ENCODE measurements at places on chromosomes 1 and 21.

- H3K27me3 ChIP-seq: no peaks in the 10 kb centered on the region
- no peak overlapping the region for H3K4me3 ChIP-seq
- peaks cover 13% of the 10 kb centered on the region for H3K4me1 ChIP-seq
Observed at GRCh38 chr1:232597721-232598120, 32.2 kb downstream of the SIPA1L2 start.

GRCh38 chr1:233940908-233941307, 36.4 kb downstream of the SLC35F3 start:
- H3K27ac ChIP-seq: no peak overlapping the region
- peaks cover 9% of the 10 kb centered on the region for H3K27me3 ChIP-seq
- H3K4me1 ChIP-seq: no peaks in the 10 kb centered on the region
- no peak for DNase-seq
- no peaks in the 10 kb centered on the region for H3K36me3 ChIP-seq

- H3K4me1 ChIP-seq: peaks cover 3% of the 10 kb centered on the region
- H3K27ac ChIP-seq: no peak overlapping the region
- no peaks in the 10 kb centered on the region for H3K36me3 ChIP-seq
- peaks cover 49% of the 10 kb centered on the region for H3K27me3 ChIP-seq
- H3K4me3 ChIP-seq: no peak overlapping the region
- no peak for DNase-seq
Observed at GRCh38 chr1:20615946-20616846, 17.1 kb upstream of the PINK1 start.

DNA sequence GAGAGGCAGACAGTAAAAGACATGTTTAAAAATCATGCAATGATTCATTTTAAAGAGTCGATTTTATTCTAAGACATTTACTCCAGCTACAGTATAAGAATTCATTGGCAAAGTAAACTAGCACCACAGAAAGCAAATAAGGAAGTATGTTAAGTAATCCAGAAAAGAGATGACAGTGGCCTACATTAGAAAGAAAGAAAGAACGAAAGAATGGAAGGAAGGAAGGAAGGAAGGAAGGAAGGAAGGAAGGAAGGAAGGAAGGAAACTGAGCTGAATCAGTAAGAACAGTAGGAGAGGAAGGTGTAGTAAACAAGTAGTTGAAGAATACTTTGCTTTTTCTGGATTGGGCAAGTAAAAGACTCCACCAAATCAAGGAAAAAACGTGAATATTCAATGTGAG, 62.2 kb downstream of the ZZZ3 start:
- H3K4me1 ChIP-seq: peaks cover 20% of the 10 kb centered on the region
- H3K4me3 ChIP-seq: no peak overlapping the region
- H3K27ac ChIP-seq: no peak overlapping the region
- H3K27me3 ChIP-seq: no peaks in the 10 kb centered on the region
- peaks cover 10% of the 10 kb centered on the region for H3K36me3 ChIP-seq

- H3K36me3 ChIP-seq: peaks cover 2% of the 10 kb centered on the region
- DNase-seq: peak; percentile 76
- peak within 1 kb of the TSS; percentile 83 for H3K4me3 ChIP-seq
- H3K27ac ChIP-seq: peak within 1 kb of the TSS; percentile 61
Observed at GRCh38 chr1:39491146-39491921, at the start of gene BMP8A. BMP8A (plus strand) TSS chr1:39491636; CDS start chr1:39491992, 356 bp downstream.

DNA sequence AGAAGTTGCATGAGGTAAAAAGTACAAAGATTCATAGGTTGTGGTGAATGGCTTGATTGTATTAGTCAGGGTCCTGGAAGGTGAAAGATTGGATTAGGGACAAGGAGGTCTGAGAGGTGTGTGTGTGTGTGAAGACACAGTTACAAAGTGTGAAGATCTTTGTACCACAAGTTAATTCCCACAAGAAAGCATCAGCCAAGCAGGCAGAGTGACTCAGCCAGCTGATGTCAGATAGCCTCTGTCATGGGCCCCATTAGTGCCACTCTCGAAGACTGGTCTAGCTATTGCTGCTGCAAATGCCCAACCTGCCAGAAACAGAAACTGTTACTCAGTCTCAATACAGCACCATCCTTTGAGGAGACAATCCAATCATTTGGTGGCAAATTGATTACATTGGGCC, 96.5 kb downstream of the DTL start:
- H3K36me3 ChIP-seq: peaks cover 2% of the 10 kb centered on the region
- peaks cover 2% of the 10 kb centered on the region for H3K4me1 ChIP-seq
- H3K27ac ChIP-seq: no peak overlapping the region
- DNase-seq: no peak
- H3K27me3 ChIP-seq: no peaks in the 10 kb centered on the region

- H3K36me3 ChIP-seq: no peaks in the 10 kb centered on the region
- no peak for DNase-seq
- H3K27me3 ChIP-seq: peaks cover 29% of the 10 kb centered on the region
- H3K4me1 ChIP-seq: no peaks in the 10 kb centered on the region
Observed at GRCh38 chr1:57883642-57883995, 459.8 kb upstream of the DAB1 start.

GRCh38 chr1:96358057-96358456, 363.5 kb upstream of the PTBP2 start:
- no peaks in the 10 kb centered on the region for H3K27me3 ChIP-seq
- H3K4me3 ChIP-seq: no peak overlapping the region
- no peaks in the 10 kb centered on the region for H3K36me3 ChIP-seq
- no peaks in the 10 kb centered on the region for H3K4me1 ChIP-seq

DNA sequence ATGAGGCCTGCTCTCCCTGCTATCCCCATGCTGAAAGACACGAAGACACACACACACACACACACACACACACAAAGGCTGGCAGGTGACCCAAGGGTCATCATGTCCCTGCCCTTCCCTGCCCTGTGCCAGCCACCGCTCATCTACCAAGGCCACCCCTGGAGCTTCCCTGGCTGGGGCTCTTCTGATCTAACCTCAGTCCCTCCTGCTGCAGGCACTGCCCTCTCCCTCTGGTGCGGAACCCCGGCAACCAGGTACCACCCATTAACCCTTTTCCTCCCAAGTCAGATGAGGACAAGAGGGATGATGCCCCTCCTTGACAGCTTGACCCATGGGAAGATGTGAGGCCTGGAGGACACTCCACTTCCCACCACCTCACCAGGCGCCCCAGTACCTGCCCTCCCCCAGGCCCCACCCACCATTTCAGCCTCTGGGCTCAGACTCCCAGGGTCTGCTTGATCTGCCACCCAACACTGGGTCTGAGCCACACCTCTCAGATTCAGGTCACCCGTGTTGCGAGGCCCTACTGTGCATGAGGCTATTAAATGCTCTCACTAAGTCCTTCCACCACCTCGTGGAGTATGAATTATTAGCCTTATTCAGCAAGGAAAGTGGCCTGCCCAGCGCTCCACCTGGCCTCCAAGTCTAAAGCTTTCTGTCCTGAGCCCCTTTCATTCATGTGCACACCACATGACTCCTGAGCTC, 2.5 kb downstream of the SDC3 start:
- H3K27me3 ChIP-seq: peaks cover 57% of the 10 kb centered on the region
- H3K4me3 ChIP-seq: peak overlapping the region; percentile 21
- peaks cover 2% of the 10 kb centered on the region for H3K36me3 ChIP-seq
- peaks cover 16% of the 10 kb centered on the region for H3K4me1 ChIP-seq

- H3K36me3 ChIP-seq: peaks cover 5% of the 10 kb centered on the region
- H3K27me3 ChIP-seq: peaks cover 40% of the 10 kb centered on the region
- H3K27ac ChIP-seq: no peak overlapping the region
- no peak overlapping the region for H3K4me3 ChIP-seq
Observed at GRCh38 chr21:41731081-41731480, 35.8 kb downstream of the RIPK4 start.

GRCh38 chr1:231159963-231160761, 1.7 kb upstream of the TRIM67 start:
- peaks cover 4% of the 10 kb centered on the region for H3K36me3 ChIP-seq
- no peak overlapping the region for H3K27ac ChIP-seq
- peak overlapping the region; percentile 56 for H3K4me3 ChIP-seq

GRCh38 chr1:150127868-150128267, 21.8 kb upstream of the PLEKHO1 start:
- no peaks in the 10 kb centered on the region for H3K27me3 ChIP-seq
- H3K4me3 ChIP-seq: no peak overlapping the region
- H3K36me3 ChIP-seq: no peaks in the 10 kb centered on the region
- H3K27ac ChIP-seq: no peak overlapping the region
- no peak for DNase-seq
- peaks cover 11% of the 10 kb centered on the region for H3K4me1 ChIP-seq

DNA sequence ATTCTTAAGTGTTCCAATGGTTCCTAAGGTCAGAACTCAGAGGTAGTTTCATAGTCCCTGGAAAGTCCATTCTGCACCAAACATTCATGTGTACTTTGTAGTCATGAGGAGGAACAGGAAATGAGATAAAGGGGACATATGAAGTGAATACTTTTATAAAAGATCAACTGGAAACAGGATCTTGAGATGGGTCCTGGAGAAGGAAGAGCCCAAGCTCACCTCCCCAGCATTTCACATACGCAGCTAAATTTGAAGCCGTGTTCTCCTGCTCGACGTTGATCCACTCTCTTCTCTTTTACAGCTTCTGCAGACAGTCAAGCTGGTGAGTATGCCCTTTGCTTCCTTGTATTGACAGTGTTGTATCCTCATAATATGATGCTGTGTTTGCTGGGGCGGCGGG, 429 bp downstream of the FCGR2A start:
- no peak for DNase-seq
- no peak overlapping the region for H3K4me3 ChIP-seq
- H3K4me1 ChIP-seq: no peaks in the 10 kb centered on the region
- peaks cover 52% of the 10 kb centered on the region for H3K27me3 ChIP-seq

- H3K27ac ChIP-seq: no peak overlapping the region
- no peaks in the 10 kb centered on the region for H3K4me1 ChIP-seq
- H3K27me3 ChIP-seq: no peaks in the 10 kb centered on the region
- no peaks in the 10 kb centered on the region for H3K36me3 ChIP-seq
Observed at GRCh38 chr1:167533851-167534300, 15.5 kb upstream of the CD247 start.

GRCh38 chr1:38624336-38625039, 235.1 kb downstream of the RRAGC start:
- DNase-seq: no peak
- H3K4me1 ChIP-seq: peaks cover 2% of the 10 kb centered on the region
- H3K27ac ChIP-seq: no peak overlapping the region
- H3K27me3 ChIP-seq: peaks cover 32% of the 10 kb centered on the region

DNA sequence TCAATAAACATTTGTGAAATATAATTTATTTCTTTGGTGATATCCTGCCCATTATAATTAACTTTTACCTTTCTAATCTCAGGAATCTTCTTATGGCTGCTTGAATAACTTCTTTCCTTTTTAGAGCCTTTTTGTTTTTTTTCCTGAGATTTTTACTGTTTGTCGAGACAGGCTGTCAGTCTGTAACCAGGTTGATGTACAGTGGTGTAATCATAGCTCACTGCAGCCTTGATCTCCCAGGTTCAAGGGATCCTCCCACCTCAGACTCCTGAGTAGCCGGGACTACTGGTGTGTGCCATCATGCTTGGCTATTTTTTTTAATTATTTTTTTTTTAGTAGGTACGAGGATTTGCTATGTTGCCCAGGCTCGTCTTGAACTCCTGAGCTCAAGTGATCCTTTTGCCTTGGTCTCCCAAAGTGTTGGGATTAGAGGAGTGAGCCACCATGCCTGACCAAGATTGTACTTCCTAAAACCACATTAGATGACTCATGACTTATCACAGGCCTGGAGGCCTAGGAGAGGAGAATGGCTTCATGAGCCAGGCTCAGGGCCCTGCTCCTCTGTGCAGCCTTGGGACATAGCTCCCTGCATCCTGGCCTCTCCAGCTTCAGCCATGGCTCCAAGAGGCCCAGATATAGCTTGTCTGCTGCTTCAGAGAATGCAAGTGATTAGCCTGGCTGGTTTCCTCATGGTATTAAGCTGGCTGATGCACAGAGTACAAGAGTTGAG, 48.6 kb downstream of the CTH start:
- no peak overlapping the region for H3K4me3 ChIP-seq
- H3K36me3 ChIP-seq: peaks cover 2% of the 10 kb centered on the region
- H3K27me3 ChIP-seq: peaks cover 15% of the 10 kb centered on the region
- DNase-seq: no peak

DNA sequence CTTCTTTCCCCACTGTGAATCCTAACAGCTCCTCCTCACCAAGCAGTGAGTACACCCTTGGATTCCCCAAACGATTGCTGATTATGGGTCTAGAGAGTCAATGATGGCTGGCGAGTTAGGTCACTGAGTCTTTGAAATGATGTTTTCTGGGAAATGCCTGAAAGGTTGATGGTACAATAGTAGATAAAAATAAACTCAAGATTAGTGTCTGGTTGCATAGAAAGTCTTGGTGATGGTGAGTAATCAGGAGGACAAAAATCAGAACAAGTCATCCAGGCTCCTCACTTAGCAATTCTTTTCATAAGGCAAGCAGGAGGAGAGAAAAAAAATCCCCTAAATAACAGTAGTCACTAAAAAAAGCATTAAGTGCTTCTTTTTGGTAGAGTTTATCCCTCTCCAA, 22.6 kb downstream of the HLX start:
- no peaks in the 10 kb centered on the region for H3K4me1 ChIP-seq
- peaks cover 20% of the 10 kb centered on the region for H3K27me3 ChIP-seq
- no peak overlapping the region for H3K4me3 ChIP-seq
- no peak overlapping the region for H3K27ac ChIP-seq
- H3K36me3 ChIP-seq: no peaks in the 10 kb centered on the region
- DNase-seq: no peak

DNA sequence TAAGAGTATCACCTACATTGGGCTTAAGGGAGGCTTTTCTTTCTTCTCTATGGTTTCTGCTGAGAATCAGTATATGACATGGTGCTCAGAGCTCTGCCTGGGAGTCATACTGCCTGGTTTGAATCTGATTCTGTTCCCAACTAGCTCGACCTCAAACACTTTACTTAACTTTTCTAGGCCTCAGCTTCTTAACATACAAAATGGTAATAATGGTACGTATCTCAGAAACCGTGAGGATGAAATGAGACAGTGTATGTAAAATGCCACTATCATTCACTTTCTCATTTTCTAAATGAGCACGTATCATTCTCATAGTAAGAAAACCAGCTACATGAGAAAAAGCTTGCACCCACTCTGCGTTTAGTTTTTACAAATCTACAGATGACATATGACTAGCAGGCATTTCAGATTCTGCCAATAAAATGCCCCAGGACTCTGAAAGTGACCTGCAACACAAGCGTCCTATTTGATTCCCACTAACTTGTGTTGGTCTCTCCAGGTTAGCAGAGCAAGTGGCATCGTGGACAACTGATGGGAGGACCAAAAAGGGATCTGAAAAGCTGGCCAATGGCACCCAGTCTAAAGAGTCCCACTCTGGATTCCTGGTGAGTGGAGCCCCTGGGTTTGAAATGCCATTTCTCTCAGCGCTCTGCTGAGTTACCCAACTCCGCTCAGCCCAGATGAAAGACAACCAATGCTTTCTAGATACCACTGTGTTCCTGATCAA, 6.1 kb downstream of the CTNNBIP1 start:
- DNase-seq: no peak
- H3K27ac ChIP-seq: no peak overlapping the region
- H3K27me3 ChIP-seq: no peaks in the 10 kb centered on the region
- no peak overlapping the region for H3K4me3 ChIP-seq

DNA sequence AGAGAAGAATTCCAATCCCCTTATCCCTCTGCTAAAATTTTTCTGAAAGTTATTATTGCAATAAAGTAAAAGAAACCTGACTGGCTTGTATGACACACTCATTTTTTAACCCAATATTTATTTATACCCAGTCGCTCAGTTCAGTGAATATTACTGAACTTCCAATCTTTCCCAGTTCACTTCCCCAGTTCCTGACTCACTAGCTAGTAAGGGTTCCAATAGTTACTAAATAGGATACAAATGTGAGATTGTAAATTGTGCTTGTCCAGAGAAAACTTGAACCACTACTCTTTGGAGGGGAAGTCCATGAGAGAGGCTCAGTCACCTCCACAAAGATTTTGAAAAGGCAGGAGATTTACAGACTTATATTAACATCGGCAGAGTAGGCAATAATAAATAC, 31.4 kb downstream of the PRDX6 start:
- H3K4me1 ChIP-seq: peaks cover 4% of the 10 kb centered on the region
- peaks cover 5% of the 10 kb centered on the region for H3K27me3 ChIP-seq
- no peak for DNase-seq
- H3K36me3 ChIP-seq: no peaks in the 10 kb centered on the region
- no peak overlapping the region for H3K4me3 ChIP-seq
- no peak overlapping the region for H3K27ac ChIP-seq

Measured in T-helper 17 cell (primary cell).